ENCODE measurements at places on chromosomes 3 and 15. TPM values are rescaled to one million over a fixed set of nuclear protein-coding genes. Genes with fewer than 3 reads are reported as not detected.

The CFAP20DC gene
- total RNA-seq: 1.3 TPM

The MAN2C1 gene
- 327 TPM for total RNA-seq

The SLC28A2 gene
- not detected for total RNA-seq

The ATP13A3 gene
- 68.1 TPM for total RNA-seq

The BCL2A1 gene
- total RNA-seq: 0.92 TPM

The KBTBD12 gene
- total RNA-seq: 7.1 TPM

DNA sequence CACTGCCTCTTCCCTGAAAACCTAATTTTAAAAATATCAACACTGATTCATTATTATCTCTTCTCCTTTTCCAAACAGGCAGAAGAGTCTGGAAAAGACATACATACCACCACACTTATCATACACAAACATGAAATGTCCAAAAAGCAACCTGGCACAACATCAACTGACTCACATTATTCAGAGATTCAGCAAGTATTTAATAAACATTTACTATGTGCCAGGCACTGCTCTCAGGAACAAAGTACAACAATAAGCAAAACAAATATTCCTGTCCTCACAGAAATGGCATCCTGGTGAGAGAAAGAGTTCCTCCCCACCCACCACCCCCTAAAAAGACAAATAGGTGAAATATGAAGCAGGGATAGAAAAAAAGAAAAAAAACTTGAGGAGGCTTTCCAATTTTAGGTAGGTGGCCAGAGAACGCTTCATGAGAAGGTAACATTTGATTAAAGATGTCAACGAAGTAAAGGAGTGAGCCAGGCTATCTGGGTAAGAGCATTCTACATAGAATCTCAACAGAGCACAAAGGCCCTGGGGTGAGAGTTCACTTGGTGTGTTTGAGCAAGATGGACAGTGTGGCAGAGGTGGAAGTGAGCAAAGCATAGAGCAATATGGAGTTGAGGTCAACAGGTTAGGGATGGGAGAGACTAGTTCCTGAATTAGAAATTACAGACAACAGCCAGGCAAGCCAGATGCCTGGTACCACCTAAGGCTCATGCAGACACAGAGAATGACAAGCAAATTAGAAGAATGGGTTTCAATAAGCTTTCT, 141.7 kb downstream of the OSBPL10 start:
- no peak for DNase-seq

DNA sequence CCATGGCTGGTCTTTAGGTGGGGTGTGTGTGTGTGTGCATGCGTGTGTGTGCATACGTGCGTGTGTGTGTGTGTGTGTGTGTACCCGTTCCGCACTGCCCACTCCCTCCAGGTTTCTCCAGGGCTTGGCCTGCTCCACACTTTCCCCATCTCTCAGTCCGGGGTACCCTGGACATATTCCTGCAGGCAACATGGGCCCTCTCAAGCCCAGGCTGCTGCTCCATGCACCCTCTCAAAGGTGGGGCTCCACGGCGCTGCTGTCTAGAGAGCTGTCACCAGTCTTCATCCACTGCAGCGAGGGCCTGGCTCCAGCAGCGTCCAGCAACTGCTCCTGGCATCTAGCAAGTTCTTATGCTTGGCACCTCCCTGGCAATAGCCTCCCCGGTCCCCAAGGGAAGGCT, 86.1 kb downstream of the ATP10A start:
- DNase-seq: no peak

DNA sequence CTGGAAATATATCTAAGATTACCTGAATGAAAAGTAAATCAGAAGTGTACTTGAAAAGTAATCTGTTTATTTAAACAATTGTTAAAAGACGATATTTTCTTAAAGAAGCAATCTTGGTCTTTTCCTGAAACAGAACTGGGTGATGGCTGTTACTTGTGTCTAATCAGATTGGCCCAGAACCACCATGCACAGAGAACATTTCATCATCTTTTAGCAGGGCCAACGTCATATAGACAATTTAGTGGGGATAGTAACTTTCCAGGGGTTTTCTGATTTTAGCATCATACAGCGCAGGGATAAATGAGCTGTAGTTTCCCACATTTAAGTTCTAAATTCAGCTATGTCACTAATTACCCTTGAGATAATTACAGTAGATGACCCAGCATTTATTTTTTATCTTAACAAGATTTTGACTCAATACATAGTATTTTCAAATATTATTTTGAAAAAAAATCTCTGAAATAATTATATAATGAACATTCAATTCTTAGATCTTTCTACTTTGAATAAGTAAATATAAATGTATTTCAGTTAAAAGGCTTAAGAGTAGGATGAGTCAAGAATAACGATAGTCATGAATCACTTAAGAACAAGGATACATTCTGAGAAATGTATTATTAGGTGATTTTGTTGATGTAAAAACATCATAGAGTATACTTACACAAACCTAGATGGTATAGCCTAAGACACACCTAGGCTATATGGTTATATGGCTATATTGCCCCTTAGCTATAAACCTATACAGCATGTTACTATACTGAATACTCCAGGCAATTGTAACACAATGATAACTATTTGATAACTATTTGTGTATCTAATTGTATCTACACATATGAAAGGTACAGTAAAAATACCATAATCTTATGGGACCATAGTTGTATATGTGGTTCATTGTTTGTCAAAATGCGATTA, 103.8 kb upstream of the MME start:
- no peak for DNase-seq

GRCh38 chr15:82058026-82058425, 12.2 kb upstream of the MEX3B start:
- DNase-seq: no peak

DNA sequence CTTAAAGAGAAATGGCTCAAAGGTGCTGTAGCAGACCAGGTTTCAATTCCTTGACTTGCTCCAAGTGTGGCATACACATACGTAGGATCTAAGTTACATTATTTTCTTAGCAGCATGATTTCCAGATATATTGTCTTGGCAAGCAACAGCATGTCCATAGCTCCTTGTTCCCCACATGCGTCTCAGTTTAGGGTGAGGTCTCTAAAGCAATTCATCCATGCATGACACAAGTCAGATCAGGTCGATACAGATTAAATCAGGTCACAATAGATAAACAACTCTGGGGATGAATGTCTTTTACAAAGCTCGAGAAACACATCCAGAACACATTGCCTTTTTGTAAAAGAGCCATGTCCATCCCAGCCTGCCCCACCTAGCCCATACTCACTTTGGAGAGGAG, 108.9 kb upstream of the ABHD17C start:
- no peak for DNase-seq

DNA sequence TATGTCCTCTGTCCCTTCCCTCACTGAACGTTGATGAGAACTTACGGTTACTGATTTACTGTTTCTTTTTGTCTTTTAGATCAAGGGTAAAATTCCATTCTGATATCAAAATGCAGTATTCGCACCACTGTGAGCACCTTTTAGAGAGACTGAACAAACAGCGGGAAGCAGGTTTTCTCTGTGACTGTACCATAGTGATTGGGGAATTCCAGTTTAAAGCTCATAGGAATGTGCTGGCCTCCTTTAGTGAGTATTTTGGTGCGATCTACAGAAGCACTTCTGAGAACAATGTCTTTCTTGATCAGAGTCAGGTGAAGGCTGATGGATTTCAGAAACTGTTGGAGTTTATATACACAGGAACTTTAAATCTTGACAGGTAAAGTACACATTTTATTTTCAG, 990 bp downstream of the MYNN start:
- DNase-seq: no peak

DNA sequence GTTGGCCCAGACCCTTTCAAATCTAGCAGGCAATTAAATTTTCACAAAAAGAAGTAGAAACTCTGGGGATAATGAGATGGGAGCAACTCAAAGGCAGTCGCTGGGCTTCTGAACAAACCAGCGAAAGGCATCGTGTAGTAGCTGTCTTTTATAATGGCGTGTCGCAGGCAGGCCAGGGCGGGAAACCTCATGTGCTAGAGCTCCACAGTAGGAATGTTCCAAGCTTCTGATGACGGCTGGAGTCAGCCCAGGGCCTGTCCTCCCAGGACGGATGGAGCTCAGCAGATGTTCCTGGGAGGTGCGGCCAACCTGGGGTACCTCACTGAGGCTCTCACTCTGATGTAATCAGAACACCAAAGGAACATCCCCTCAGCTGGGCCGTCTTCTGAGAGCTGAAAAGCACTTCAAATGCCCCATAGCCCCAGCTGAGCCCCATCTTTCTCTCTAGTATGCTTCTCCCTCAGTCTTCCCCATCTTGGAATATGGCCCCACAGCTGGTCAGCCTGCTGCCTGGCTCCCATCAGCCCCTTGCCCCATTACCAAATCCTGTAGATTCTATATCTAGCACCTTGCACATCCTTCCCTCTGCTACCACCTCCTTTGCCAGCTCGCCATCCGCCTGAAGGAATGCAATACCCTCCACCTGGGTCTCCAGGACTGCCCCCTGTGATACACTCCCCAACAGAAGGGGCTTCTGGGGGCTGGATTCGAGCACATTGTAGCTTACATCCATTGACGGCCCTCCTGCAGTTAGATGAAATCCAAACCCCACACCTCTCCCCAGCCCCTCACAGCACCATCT, 54.9 kb upstream of the ATP2B2 start:
- no peak for DNase-seq

DNA sequence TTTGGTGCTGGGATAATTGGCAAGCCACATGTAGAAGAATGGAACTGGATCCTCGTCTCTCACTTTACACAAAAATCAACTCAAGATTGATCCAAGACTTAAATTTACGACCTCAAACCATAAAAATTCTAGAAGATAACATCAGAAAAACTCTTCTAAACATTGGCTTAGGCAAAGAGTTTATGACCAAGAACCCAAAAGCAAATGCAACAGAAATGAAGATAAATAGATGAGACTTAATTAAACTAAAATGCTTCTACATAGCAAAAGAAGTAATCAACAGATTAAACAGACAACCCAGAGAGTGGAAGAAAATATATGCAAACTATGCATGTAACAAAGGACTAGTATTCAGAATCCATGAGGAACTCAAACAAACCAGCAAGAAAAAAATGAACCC, 80.1 kb downstream of the CLDN1 start:
- no peak for DNase-seq

- DNase-seq: no peak
These were observed 843.9 kb downstream of the TUSC7 start for GRCh38 chr3:117553461-117553860.

Data from dorsolateral prefrontal cortex (tissue), 122 donors.